ENCODE measurements at places on chromosomes 7 and 10.

GRCh38 chr7:100890653-100891567 lies 1.4 kb upstream of the UFSP1 start:
- no peak for DNase-seq

DNA sequence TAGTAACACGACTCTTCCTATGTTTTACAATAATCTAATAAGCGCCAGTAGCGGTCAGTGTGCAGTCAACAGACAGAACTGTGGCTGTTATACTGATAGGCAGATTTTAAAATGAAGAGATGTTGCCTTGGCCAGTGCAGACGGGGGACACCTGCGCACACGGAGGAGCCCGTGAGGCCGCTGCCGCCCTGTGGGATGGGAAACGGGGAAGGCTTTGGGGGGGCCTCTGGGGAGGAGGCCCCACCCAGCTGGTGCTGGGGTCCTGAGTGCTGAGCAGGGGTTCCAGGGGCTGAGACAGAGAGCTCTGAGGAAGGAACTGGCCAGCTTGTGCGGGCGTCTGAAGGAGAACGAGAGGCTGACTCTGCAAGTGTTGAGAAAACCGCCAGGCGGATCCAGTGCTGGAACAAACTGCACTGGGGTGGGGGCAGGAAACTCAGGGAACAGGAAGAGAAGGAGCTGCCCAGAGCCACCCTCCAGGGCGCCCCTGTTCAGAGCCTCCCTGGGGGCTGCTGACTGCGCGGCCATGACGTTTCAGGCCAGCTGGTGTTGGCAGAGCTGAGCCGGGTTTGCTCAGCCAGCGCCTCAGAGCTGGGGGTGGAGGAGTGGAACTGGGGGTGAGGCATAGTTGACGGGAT lies 426.4 kb downstream of the TCERG1L start:
- no peak for DNase-seq

- DNase-seq: no peak
Measured at GRCh38 chr7:133310232-133310862, 57.5 kb downstream of the EXOC4 start.

DNA sequence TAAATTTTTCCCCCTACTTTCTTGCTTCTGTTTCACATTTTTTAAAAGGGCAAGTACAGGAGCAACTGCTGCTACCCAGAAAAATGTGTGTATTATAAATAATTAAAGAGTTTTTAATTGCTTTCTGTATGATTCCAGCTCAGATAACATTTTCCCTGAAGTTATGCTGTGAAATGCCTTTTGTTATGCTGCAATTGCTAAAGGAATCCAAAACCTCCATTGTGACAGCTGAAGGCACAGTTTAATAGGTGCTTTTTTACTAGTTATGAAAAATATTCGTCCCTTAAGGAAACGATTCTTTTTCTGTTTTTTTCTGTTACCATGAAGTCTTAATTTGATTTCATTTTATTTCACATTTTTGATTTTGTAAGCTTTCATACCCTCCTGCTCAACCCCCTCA lies 83.2 kb downstream of the ZNRF2 start:
- DNase-seq: no peak

DNA sequence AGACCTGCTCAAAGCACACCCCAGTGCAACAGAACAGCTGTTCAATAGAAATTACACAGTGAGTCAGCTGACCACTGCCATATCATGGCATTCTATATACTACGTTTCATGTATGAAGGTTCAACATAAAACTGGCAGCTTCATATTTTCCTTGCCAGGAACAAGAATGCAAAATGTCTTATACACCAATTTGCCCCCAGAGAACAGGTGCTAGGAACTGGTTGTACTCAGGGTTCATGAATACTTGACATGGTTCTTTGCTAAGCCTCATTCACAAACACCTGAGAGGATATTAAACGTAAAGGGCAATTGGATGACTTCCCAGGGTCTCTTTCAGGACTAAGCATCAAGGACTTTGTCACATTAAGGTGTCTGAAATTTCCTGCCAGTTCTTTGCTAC lies 6.9 kb downstream of the MYOF start:
- no peak for DNase-seq

- DNase-seq: no peak
Measured at GRCh38 chr7:50712252-50713122, 70.2 kb downstream of the GRB10 start.

DNA sequence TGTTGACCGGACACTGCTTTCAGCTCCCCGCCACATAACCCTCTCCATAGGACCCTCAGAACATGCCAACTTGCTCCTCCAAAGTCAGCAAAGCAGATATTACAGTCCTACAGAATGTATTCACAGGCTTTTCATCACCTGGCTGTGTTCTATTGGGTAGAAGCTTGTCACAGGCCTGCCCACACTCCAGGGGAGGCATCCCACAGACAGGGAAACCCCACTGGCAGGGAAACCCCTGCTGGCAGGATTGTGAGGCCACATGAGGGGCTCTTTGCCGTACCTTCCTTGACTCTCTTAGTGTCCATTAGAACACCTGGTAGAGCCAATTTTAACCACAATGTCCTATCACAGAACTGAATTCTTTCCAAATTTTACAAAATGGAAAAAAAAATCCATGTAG lies 344.2 kb upstream of the MGMT start:
- DNase-seq: no peak

DNA sequence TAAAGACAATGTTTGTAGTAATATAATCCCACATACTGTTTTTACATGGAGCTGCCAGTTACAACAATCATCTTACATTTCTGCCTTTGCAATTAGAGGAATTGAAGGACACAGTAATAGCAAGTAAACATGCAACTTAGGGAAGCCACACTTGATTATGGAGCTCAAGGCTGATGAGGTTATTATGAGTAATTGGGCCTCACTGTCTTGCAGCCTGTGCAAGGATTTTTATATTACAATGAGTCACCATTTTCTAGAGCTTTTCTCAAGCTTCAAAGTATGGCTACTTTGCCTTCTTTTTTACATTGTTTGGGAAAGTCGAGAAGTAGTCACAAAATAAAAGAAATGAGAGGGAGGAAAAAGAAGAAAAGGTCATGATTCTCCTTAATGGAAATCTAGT lies 226.4 kb downstream of the KIAA1217 start:
- no peak for DNase-seq

GRCh38 chr7:30933124-30933974 lies 21.7 kb downstream of the AQP1 start:
- DNase-seq: no peak

DNA sequence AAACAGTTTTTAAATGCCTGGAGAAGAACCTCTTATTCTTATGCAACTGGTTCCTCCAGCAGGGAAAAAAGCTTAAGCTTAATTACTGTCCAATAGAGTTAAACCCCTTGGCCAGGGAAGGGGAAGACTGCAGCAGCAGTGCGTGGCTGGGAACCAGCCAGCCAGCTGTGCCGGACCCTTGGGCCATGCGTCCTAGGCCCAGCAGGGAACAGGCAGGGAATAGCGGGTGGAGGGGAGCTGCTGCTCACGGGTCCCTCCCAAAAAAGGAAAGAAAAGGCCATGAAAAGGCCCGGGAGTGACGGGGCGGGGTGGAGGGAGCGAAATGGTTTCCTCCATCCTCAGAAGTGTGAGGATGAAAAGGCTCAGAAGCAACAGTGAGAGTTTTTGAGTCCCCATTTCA lies 35.2 kb upstream of the HECW1 start:
- DNase-seq: no peak

DNA sequence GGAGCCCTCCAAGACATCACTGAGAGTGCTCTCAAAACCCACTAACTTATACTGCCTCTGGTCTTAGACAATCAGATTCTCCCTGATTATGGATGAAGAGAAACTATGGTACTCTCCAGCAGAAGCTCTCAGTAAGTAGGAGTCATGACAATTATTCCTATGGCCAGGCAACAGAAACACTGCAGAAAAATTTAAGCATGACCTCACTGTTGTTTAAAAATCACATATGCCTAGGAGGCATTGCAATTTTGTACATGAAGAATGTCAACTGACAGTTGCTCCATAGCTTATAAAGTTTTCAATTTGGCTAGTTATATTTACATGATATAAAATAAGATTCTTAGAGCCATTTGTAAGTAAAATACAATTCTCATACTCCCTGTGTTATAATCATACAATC lies 105.9 kb upstream of the LSM8 start:
- DNase-seq: no peak

Data from 8988T (cell line).